Kidney tubule cell (primary cell): ENCODE measurements at places on chromosomes 2 and 18.

- DNase-seq: no peak
These were observed 223.0 kb upstream of the DPP10 start for GRCh38 chr2:114219456-114219855.

DNA sequence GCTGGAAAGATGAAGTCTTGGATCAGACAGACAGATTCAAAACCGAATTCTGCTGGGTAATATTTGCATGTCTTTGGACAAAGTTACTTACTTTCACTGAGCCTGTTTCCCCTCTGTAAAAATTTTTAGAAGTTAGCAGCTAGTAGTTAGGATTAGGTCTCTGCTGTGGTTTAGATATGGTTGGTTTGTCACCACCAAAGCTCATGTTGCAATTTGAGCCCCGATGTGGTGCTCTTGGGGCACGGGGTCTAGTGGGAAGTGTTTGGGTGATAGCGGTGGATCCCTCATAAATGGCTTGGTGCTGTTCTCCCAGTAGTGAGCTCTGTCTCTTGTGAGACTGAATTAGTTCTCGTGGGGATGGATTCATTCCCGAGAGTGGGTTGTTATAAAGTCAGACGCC lies 38.9 kb upstream of the PNO1 start:
- DNase-seq: no peak

- DNase-seq: peak; percentile 60
These were observed 141.0 kb downstream of the UXS1 start for GRCh38 chr2:106053116-106053515.

DNA sequence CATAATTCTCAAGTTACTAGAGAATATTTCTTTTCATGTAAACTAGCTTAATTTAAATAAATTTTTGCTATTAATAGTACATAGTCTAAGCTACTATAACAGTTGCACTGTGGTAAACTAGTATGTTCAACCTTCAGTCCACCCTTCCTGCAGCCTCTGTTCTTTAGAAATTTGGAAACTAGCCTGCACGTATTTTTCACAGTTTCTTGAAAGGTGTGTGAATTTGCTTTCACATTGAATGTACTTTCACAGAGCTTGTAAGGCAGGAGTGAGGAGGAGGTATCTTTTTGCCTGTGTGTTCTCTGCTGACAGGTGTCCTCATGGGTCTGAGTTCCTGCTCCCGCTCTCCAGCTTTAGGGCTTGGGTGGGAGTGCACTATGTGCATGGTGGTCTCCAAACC lies 117.5 kb downstream of the ATP9B start:
- no peak for DNase-seq

- DNase-seq: peak; percentile 30
These were observed 19.4 kb downstream of the DOK1 start for GRCh38 chr2:74573747-74574562.

GRCh38 chr18:10482985-10483949 lies 28.8 kb downstream of the APCDD1 start:
- DNase-seq: no peak

DNA sequence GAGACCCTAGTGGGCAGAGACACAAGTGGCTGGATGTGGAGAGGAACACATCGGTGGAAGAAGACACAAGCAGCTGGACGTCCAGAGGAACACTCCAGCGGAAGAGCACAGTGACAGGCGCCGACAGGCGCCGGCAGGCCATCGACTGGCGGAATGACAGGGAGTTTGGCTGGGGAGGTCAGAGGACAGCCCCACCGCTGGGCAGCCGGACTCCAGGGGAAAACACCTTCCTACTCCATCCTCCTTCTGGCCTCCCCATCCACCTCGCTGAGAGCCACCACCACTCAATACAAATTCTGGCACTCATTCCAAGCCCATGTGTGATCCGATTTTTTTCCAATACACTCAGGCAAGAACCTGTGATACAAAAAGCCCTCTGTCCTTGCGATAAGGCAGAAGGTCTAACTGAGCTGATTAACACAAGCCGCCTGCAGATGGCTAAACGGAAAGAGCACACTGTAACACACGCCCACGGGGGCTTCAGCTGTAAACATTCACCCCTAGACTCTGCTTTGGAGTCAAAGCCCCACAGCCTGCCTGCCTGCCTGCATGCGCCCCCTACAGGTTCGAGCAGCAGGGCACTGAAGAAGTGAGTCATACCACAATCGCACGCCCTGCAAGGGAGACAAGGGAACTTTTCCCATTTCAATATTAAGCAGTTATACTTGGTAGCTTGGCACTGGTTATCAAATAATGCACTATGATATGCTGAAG lies 50.2 kb upstream of the LRP1B start:
- peak; percentile 47 for DNase-seq

DNA sequence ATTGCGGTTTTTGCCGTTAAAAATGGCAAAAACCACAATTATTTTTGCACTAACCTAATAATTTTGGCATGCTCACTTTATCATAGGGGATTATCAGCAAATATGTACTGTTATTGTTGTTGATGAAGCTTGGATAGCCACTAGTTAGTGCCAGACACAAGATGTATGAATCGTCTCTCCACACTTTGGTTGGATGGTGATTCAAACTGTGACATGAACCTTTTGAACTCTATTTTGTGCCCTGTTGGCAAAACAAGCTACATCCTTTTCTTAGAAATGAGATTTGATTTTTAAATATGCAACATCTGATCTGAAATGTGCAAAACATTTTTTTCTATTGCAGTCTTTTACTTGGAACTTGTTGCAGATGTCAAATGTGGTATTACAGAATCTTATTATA lies 48.8 kb upstream of the DTNB start:
- no peak for DNase-seq

GRCh38 chr2:68428126-68428525 lies 39.0 kb downstream of the FBXO48 start:
- no peak for DNase-seq

- peak; percentile 87 for DNase-seq
These were observed 67.4 kb downstream of the TNP1 start for GRCh38 chr2:216792222-216793021.

- DNase-seq: peak; percentile 98
These were observed 42.4 kb upstream of the FIGN start for GRCh38 chr2:163778045-163778781.

DNA sequence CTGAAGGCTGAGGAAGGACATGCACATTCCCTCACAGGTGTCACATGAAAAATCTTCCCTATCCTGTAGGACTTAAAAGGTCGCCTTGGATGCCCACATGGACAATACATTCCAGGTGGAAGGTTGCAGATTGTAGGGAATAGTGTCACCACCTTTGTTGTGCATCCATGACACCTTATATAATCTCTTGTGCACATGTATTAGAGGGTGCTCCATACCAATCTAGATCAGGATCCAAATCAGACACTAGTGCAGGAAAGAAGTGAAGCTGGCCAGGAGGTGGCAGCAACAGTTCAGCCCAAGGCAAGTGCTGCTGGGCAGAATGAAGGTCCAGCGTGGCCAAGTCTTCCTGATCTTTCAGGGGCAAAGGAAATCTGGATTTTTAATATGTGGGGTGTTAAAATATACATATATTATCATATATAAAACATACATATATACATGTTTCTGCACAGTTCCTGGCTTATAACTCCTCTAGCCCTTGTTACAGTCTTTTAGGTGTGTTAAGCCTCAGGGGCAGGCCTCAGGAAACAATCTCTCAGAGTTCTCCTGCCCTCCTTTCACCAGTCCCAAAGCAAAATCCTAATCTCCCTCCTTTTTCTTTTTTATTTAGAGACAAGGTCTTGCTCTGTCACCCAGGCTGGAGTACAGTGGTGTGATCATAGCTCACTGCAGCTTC lies 16.6 kb downstream of the NIF3L1 start:
- DNase-seq: peak; percentile 72

DNA sequence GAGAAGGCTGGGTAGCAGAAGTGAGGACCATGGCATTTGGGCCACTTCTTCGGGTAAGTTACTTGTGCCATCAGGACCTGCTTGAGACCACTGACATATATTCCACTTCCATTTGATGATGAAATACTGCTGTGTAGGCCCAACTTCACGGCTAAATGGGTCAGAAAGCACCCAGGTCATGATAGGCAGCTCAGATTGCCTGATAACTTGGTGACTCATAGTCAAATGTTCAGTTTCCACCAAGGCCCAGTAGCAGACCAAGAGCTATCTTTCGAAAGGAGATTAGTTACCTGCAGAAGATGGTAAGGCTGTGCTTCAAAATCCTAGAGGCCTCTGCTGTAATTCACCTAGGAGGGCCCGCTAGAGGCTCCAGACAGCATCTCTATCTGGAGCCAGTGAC lies 31.8 kb upstream of the MEX3C start:
- no peak for DNase-seq

- DNase-seq: no peak
These were observed 25.5 kb downstream of the SLC4A5 start for GRCh38 chr2:74317701-74318100.

GRCh38 chr2:99977966-99978365 lies 164.4 kb downstream of the AFF3 start:
- DNase-seq: no peak

GRCh38 chr2:36355890-36356297 lies 316 bp downstream of the CRIM1 start:
- no peak for DNase-seq

DNA sequence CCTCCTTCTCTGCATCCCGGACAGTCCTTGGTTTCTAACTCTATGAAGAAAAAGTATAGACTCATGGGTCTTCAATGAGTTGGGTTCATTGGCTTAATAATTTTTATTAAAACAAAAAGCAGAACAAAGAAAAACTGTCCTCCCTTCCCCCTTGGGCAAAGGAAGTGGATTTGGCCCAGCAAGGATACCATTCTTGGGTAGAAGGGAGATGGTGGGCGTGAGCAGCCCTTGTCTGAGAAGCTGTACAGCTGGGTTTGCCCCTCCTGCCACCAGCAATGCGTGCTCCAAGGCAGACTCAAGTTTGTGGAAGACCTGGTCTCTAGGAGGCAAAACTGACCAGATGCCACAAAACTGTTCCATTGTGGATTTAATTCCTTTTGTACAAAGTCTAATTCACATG lies 12.7 kb downstream of the PCARE start:
- no peak for DNase-seq

DNA sequence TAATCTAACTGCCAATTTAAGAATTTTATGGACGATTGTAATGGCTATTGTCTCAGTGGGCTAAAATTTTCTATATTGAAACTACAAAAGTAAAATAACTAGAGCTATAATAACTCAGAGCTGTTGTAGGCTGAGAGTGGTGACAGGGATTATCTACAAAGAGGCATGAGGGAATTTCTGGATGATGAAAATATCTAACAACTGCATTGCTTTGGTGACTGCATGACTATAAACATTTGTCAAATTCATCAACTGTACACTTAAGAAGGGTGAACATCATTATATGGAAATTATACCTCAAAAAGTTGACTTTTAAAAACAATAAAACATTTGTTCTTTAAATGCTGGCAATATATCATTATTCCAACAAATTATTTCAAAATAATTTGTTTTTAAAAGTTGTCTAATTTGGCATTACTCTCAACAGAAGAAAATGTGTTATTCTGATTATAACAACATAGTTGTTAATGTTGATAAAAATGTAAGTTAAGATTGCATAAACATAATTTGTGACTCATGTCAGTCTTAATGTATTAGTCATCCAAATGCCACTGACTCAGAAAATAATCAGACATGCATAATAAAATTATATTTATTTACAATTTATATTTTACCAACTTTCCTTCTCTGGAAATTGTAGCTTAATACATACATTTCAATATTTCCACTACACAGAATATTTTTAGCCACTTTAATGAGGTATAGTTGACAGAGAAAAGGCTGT lies 865.1 kb upstream of the VRK2 start:
- no peak for DNase-seq

DNA sequence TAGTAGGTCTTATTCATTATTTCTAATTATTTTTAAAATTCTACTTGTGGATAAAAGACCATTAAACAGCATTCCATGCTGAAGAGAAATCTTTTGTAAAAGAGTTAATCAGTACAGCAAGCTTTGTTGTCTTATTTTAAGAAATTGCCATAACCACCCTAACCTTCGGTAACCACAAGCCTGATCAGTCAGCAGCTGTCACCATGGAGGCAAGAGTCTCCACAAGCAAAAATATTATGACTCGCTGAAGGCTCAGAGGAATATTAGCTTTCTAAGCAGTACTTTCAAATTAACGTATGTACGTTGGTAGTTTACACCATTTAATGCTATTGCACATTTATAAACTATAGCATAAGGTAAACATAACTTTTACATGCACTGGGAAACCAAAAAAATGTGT lies 650.5 kb upstream of the LINC00305 start:
- peak; percentile 48 for DNase-seq

- no peak for DNase-seq
These were observed 13.4 kb downstream of the PARD6G start for GRCh38 chr18:80233899-80234298.

GRCh38 chr2:80322311-80322920 lies 17.9 kb upstream of the LRRTM1 start:
- DNase-seq: no peak

DNA sequence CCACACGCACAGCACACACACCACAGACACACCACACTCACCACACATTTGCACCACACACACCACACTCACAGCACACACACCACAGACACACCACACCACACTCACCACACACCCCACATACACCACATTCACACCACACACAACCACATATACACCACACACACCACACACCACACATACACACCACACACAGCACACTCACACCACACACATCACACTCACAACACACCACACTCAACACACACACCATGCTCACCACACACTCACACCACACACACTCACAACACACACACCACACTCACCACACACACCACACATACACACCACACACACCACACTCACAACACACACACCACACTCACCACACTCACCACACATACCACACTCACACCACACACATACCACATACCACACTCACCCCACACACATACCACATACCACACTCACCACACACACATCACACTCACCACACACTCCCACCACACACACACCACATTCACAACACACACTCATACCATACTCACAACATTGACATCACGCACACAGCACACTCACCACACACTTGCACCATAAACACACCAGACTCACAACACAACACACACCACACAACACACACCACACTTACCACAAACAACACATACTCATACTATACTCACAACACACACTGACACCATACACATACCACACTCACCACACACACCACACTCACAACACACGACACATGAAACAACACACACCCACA lies 60.0 kb downstream of the SDC1 start:
- peak; percentile 20 for DNase-seq

- no peak for DNase-seq
These were observed 83.0 kb downstream of the TGOLN2 start for GRCh38 chr2:85244828-85245227.

- no peak for DNase-seq
These were observed 43.5 kb downstream of the COX7A2L start for GRCh38 chr2:42317486-42317885.

- no peak for DNase-seq
These were observed 150.5 kb upstream of the HS6ST1 start for GRCh38 chr2:128469203-128469602.
